ENCODE measurements at places on chromosomes 1 and 21. TPM values are rescaled to one million over a fixed set of nuclear protein-coding genes. Genes with fewer than 3 reads are reported as not detected.

DNA sequence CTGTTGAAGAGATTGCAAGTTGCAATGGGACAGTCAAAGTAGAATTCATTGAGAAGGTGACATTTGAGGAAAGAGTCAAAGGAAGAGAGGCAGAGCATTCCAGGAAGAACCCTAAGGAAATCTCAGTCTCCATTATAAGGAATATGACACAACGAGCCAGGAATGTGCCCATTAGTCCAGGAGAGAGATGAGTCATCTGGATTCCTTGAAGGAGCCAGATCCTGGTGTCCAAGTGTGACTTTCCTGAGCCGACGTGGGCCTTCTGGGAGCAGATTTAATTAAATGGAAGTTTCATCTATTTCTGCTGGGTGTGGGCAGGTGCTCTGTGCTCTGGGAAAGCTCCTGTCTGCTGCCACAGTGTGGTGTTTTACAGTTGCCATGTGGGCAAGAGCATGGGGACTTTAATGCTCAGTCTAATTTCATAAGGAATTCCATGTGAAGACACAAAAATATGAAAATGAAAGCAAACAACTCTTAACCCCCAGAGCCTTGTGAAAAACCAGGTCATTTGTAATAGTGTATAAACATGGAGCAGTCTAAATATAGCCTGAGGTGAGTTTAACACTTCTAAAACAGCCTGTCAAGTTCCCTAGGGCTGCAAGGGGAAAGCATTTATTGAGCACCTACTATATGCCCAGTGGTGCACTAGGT, 111.4 kb upstream of the ARTN start:
- peak; percentile 99 for DNase-seq

- DNase-seq, result no peak
Measured at GRCh38 chr1:156412653-156413321, 43.8 kb downstream of the RHBG start.

GRCh38 chr1:94974824-94975223, 47.9 kb upstream of the CNN3 start:
- peak; percentile 93 for DNase-seq

DNA sequence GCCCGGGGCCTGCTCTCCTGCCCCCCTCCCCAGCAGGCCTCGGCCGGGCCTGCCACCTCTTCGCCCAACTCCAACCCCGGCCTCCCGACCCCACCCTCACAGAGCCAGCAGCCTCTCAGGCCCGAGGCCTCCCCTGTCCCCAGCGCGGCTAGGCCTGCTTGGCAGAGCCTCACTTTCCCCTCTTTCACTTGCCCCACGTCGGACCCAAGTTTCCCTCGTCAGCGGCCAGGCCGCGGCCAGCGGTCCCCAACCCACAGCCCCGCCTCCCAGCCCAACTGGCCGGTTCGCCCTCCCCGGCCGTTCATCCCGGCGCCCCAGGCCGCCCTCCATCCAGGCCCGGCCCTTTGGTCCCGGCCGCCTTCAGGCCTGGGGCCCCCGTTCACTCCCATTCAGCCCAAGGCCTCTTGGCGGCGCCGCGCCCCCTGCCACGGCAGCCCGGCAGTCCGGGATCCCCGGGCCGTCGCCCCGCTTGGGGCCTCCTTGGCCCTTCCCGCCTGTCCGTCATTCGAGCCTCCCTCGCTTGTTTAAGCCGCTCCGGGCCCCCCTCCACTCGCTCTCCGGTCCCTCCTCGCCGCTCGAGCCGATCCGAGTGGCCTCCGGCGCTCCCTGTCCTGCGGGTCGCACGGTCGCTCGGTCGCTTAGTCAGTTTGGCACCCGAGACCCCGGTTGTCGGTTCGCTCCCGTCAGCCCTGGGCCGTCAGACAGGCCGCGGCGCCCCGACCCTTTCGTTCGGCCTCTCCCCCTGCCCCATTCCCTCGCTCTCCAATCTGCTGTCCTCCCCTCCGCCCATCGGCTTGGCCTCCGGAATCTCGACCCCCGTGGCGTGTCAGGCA, 1.4 kb downstream of the LRRC41 start:
- DNase-seq, result peak; percentile 58

GRCh38 chr1:58585166-58585565, 8.1 kb upstream of the TACSTD2 start:
- DNase-seq, result peak; percentile 9

Gene CHI3L2
- 0.15 TPM for total RNA-seq

DNA sequence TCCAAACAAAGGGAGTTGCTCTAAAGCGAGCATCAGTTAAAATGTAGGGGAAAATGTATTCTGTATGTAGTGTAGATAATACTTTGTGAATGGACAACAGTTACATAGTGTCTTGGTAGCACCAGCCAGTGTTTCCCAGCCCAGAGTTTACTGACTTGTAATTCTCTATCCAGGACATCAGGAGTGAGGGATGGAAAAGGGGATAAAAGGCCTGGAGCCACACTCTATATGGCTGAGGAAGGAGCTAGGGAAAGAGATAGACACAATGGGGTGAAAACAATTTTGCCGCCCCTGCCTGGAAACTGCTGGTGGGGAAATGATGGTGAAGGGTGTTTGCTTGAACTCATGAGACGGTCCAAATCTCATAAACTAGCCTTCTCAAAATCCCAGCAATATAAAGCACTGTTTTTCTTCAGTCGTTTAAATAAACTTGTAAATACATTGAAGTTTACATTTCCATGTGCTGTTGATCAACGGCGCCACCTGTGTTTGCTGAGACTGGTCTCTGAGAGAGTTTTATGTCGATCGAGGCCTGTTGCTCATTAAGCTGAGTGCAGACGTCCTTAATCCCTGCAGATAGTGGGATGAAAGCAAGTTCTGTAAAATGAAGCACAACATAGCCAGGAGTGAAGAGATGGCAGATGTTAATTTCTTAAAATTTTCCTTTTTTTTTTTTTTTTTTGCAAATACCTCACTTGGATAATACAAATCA, 27.9 kb upstream of the AGO1 start:
- no peak for DNase-seq

DNA sequence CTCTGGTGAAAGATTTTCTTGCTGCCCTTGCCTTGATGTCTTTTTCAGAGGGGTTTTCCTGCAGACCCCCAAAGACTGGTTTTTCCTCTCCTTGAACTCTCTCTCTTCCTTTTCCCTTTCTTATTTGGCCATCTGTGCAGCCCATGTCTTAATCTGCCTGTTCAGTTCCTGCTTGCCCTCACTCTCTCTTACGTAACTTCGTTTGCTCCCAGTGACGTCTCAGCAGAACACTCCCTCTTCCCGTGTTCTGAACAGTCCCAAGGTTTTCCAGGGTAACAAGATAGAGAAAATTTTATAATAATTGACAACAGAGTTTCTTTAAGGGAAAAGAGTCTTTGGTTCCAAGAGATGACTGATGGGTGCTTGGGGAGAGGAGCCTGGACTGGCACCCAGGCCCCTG, 109.1 kb upstream of the LMO4 start:
- DNase-seq, result no peak

DNA sequence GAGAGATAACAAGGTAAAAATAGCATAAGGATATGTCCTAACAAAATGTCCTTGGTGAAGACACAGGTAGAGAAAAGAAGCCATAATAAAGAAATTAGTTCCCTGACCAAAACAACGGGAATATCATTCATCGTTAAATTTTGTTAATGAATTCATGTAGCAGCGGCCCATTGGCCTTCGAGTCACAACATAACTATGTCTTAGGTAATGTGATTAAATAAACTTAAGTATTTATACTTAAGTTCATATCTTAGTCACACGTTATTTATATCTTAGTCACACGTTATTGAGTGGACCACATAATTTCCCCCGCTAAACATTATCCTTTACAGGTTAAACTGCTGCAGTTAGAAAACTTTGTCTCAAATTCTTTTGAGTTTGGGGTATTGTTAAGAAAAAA, 1.2 kb downstream of the NEXN start:
- peak; percentile 88 for DNase-seq

Gene HEYL
- 0.15 TPM for total RNA-seq

Gene KPRP
- not detected for total RNA-seq

DNA sequence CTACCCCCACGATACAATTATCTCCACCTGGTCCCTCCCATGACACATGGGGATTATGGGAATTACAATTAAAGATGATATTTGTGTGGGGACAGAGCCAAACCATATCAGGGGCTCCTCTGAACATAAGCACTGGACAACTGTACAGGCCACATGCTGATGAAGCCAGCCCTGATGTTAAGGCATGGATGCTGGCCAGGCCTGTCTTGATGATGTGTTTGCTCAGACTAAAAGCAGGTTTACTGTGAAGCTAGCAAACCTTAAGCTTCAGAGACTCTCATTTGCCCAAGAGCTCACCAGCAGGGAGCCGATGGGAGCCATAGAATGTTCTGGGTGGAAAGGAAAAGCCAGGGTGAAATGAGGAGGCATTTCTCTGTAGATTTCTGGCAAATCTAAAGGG, 135.3 kb upstream of the KCNK1 start:
- no peak for DNase-seq
